Activated CD4-positive, alpha-beta T cell treated with anti-CD3 and anti-CD28 coated beads for 36 hours (primary cell): ENCODE measurements at places on chromosomes 5 and 9. TPM values are rescaled to one million over a fixed set of nuclear protein-coding genes. Genes with fewer than 3 reads are reported as not detected.

Gene QRFP
- not detected for total RNA-seq

Gene RNF183
- total RNA-seq: 0.64 TPM

Gene PSMD5
- total RNA-seq: 58.3 TPM

Gene CDKN2B
- total RNA-seq: not detected

Gene CDC25C
- 19.0 TPM for total RNA-seq

Gene SAXO1
- not detected for total RNA-seq

Gene DBH
- not detected for total RNA-seq

Gene NEUROG1
- total RNA-seq: not detected

Gene PCDHB3
- total RNA-seq: not detected

Gene FCN2
- total RNA-seq: not detected

Gene SOX30
- total RNA-seq: 0.18 TPM

Gene SLC1A1
- total RNA-seq: 0.23 TPM

Gene CARD9
- 1.1 TPM for total RNA-seq

Gene SNCB
- total RNA-seq: 0.46 TPM

Gene ASPN
- total RNA-seq: not detected

Gene ZFP2
- 0.37 TPM for total RNA-seq

Gene LHFPL2
- total RNA-seq: 0.14 TPM

Gene PCDHB10
- total RNA-seq: not detected

Gene NADK2
- total RNA-seq: 19.3 TPM

Gene LRRTM2
- total RNA-seq: 0.05 TPM

Gene STPG3
- total RNA-seq: not detected

Gene SYNPO
- total RNA-seq: 0.14 TPM

Gene SCAMP1
- 24.1 TPM for total RNA-seq

Gene INPP5E
- total RNA-seq: 14.1 TPM

Gene LHX2
- total RNA-seq: not detected

Gene INSYN2B
- not detected for total RNA-seq

Gene PCDHGA11
- total RNA-seq: 0.07 TPM

Gene ADAMTS19
- total RNA-seq: not detected

Gene SLC35D2
- total RNA-seq: 2.6 TPM

Gene LCP2
- total RNA-seq: 173 TPM

Gene TMEM215
- not detected for total RNA-seq

Gene MCTP1
- total RNA-seq: 0.53 TPM

Gene CCDC180
- total RNA-seq: 1.3 TPM

Gene EQTN
- not detected for total RNA-seq

Gene SPRY4
- total RNA-seq: 0.93 TPM

Gene NFIB
- not detected for total RNA-seq

Gene PCDHGA2
- total RNA-seq: not detected

Gene OR1Q1
- not detected for total RNA-seq

Gene LIX1
- total RNA-seq: not detected

Gene INSL6
- total RNA-seq: not detected

Gene LCN12
- total RNA-seq: 1.5 TPM

Gene PCDHAC1
- not detected for total RNA-seq

Gene C9orf78
- 42.8 TPM for total RNA-seq

Gene COQ4
- 32.1 TPM for total RNA-seq

Gene NIM1K
- 2.3 TPM for total RNA-seq

Gene COL23A1
- not detected for total RNA-seq

Gene MAP1B
- total RNA-seq: 0.16 TPM

Gene FGF10
- total RNA-seq: not detected

Gene FAM153A
- total RNA-seq: 54.0 TPM
